ENCODE measurements at places on chromosomes 2 and 18.
A peak's percentile ranks its signal among the peaks of the same experiment; 100 is the strongest.

GRCh38 chr2:36356990-36357846 is 1.6 kb downstream of the CRIM1 start:
- peak; percentile 81 for DNase-seq

GRCh38 chr2:167177196-167177595 is 288.9 kb downstream of the XIRP2 start:
- no peak for DNase-seq

DNA sequence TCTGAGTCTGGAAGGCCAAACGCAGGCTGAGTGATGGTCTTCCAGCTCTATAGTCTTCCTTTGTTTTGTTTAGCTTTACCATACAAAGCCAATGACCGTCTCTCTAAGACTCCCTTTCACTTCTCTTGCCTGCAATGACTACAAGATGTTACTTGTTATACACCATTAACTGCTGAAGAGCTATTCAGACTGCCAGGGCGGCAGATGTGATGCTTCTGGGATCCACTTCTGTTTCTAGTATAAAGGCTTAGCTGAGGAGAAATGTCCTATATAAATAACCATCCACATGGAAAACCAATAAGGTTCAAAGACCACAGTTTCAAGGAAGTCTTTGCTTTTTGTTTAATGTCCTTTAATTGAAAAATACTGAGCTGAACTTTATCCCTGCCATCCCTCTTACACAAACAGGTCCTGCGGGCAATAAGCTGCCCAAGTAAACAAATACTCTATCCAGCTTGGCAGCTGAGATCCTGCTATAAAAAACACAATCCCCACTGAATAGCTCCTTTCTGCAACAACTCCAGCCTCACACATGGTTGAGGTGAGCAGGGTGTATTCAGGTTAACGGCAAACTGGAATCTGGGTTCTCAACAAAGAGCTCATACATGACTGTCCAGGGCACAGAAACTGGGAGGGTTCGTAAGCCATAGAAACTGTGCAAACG is 124.6 kb downstream of the VIT start:
- no peak for DNase-seq

GRCh38 chr2:95307036-95307435 is 9.9 kb downstream of the KCNIP3 start:
- DNase-seq: no peak

GRCh38 chr2:234290671-234291070 is 206.2 kb downstream of the ARL4C start:
- DNase-seq: peak; percentile 52

DNA sequence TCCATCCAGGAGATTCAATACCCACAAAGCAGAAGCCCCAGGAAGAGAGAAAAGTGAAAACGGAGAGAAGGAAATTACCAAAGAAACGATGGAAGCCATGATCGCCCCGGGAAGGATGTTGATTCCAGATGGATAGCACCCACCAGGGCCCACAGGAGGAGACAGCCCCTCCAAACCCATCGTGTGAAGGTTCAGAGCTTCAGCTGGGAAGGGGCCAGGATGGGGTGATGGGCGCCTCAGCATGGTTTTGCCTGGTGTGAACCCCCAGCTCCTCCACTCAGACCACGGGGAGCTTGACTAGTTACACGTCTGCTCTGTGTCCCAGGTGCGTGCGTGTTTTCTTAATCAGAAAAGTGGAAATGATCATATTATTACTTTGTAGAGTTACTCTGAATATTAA is 264.5 kb downstream of the EIPR1 start:
- no peak for DNase-seq

DNA sequence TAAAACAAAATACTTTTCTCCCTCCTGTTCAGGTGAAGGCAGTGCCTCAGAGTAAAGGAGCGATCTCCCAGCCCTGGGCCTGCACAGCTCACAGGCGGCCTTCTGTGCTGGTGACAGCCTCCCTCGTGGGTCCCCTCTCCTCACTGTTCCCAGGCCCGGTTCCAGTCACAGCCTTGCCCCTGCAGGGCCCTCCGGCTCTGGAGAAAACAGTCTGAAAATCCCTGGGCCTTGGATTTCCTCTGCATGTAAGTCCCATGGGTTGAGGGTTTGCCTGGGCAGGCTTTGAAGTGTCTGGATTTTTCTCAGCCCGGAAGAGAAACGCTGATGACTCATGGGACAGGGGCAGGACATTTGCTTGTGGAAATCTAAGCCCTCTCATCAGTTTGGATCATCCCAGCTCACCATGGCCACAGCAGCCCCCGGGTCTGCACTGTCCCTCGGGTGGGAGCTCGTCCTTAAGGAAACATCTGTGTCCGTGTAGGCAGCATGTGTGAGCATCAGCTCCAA is 186.1 kb upstream of the RAB12 start:
- DNase-seq: peak; percentile 17

DNA sequence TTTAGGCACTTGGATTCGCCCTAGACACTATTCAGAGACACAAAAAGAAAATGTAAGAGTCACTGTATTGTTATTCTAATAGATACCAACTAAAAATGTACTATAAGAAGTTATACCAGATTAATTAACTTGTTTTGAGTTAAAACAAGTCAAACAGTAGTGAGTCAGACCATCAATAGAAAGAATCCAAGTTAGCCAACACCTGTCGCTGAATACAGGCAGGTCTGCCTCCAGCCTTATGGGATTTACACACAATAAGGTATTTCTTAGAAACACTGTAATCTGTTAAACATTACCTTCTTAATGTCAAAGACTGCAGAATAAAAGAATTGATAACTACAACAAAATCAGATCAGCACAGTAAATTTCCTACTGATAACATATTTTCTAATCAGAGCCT is 181.4 kb downstream of the DYM start:
- no peak for DNase-seq

GRCh38 chr2:102112692-102113665 is 29.6 kb upstream of the IL1R1 start:
- DNase-seq: peak; percentile 90

GRCh38 chr2:72915907-72916742 is 1.2 kb upstream of the EMX1 start:
- no peak for DNase-seq

GRCh38 chr18:78722386-78722785 is 257.2 kb upstream of the SALL3 start:
- DNase-seq: no peak

All from RCC 7860 (cell line).